ENCODE measurements at places on chromosomes 5 and 9.

DNA sequence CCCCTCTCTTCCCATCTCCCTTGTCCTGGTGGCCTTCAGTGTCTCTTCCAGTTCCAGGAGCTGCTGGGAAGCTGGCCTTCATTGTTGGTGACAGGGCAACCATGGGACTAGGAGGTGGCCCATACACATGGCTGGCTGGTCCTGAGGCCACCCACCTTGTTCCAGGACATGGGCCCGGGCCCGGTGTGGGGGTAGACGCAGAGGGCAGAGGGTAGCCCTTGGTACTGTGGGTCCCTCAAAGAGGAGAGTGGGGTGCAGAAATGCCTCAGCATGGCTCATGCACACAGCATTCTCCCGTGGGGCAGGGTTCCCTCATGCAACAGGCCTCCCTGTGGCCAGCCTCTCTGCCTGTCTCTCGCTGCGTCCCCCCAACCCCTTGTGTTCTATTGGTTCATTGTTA, 20.8 kb downstream of the SLC6A7 start:
- no peak for DNase-seq

GRCh38 chr9:87193925-87194868, 246.9 kb upstream of the GAS1 start:
- DNase-seq, result no peak

GRCh38 chr5:160348080-160348479, 22.3 kb downstream of the C1QTNF2 start:
- no peak for DNase-seq

GRCh38 chr9:116860509-116861120, 173.5 kb downstream of the TRIM32 start:
- no peak for DNase-seq

DNA sequence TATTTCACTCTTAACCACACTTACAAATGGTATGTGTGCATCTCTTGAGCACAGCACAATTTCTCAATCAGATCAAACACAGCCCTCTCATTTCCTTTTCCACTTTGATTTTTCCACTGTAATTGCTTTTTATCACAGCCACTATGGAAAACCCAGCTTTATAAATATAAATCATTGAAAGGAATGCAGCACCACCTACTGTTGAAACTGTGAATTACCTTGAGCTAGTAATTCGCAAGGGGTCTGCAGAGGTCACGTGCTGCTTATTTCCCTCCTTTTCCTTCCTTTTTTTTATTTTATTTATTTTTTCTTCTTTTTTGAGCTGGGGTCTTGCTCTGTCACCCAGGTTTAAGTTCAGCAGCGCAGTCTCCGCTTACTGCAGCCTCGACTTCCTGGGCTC, 76.9 kb downstream of the CDH6 start:
- DNase-seq, result no peak

DNA sequence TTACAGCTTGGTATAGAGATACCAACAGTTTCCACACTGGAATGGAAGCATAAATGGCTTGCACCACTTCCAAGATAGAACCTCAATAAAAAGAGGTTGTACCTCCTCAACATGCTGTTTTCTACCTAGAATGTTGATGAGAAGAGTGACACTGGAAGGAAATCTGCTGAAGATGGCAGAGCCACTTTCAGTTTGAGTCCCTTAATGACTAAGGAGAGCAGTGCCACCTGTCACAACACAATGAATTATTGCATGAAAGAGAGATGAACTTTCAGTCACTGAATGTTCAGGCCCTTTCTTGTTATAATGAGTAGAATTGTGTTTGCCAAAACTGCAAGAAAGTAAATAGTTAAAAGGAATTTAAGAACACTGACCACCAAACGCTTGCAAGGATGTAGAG, 958.5 kb downstream of the DTWD2 start:
- DNase-seq, result no peak

- no peak for DNase-seq
Measured at GRCh38 chr5:127153031-127153430, 79.7 kb upstream of the C5orf63 start.
